ENCODE measurements at places on chromosomes 11 and 22.

DNA sequence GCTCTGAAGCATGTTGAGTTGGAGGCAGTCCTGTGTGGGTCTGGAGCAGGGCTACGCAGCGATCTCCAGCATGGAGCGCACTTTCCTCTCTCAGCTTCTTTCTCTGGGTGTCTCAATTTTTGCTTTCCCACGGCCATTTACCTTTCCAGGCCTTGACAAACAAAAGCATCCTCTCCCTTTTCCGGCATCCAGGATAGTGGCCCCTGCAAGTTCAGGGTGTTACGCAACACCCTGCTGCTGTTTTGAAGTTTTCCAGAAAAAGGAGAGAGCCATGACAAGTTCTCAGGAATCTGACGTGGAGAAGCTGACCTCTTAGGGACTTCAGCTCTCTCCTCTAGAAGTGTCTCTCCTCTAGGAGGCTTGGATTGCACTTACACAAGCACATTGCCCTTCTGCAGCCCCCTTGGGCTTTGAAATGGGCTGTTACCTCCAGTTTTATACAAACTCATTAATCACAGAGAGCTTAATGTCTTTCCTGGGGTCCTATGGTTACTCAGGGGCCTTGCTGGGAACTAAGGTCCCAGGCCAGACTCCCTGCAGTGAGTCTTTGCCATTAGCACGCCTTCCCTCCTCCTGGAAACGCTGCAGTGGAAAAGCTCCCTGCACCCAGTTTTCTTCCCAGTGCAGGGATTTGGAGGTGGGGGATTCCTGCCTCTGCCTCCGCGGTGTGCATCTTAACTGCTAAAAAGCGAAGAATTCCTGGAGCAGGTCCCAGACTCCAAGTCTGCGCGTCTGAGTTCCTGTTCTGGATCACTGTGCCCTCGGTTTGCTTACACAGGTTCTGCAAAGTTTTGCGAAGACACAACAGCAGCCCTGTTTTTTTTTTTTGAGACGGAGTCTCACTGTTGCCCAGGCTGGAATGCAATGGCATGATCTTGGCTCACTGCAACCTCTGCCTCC, 80.4 kb downstream of the BARX2 start:
- DNase-seq: no peak

- DNase-seq: peak; percentile 72
Observed at GRCh38 chr11:2933375-2934020, 4.3 kb upstream of the PHLDA2 start.

- DNase-seq: no peak
Observed at GRCh38 chr11:75145972-75146519, 4.9 kb upstream of the SLCO2B1 start.

GRCh38 chr11:69444381-69445130, 36.9 kb upstream of the LINC01488 start:
- no peak for DNase-seq

GRCh38 chr11:64148226-64148916, 17.5 kb downstream of the MACROD1 start:
- DNase-seq: peak; percentile 75

GRCh38 chr11:39780131-39780530, 1679.3 kb downstream of the LRRC4C start:
- DNase-seq: no peak

DNA sequence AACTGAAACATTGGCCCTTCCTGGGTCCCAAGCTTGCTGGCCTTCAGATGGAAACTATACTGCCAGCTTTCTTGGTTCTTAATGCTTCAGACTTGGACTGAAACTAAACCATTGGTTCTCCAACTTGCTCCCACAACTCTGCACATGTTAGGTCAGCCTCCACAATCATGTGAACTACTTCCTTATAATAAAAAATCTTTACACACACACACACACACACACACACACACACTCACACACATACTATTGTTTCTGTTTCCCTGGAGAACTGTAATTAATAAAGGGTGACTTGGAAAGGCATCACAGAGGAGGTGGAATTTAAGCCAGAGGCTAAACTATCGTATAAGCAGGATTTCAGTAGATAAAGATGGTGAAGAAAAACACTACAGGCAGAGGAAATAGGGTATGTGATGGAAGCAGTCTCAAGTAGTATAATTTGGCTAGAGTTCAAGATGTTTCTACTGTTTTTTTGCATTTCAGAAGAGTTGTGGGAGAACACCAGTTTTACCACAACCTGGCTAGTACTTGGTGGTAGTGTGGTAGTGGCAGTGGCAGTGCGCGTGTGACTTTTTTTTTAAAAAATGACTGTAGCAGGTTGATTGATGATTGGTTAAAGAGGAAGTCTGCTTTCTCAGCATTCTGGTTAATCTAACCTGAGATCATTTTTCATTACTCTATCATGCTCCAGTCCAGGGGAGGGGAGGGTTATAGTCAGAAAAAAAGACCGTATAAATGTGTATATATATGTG, 70.1 kb downstream of the PDE3B start:
- DNase-seq: peak; percentile 55

- DNase-seq: no peak
Observed at GRCh38 chr11:76287227-76287626, 80.9 kb upstream of the WNT11 start.

- no peak for DNase-seq
Observed at GRCh38 chr22:20968281-20968977, 1.4 kb downstream of the AIFM3 start.

DNA sequence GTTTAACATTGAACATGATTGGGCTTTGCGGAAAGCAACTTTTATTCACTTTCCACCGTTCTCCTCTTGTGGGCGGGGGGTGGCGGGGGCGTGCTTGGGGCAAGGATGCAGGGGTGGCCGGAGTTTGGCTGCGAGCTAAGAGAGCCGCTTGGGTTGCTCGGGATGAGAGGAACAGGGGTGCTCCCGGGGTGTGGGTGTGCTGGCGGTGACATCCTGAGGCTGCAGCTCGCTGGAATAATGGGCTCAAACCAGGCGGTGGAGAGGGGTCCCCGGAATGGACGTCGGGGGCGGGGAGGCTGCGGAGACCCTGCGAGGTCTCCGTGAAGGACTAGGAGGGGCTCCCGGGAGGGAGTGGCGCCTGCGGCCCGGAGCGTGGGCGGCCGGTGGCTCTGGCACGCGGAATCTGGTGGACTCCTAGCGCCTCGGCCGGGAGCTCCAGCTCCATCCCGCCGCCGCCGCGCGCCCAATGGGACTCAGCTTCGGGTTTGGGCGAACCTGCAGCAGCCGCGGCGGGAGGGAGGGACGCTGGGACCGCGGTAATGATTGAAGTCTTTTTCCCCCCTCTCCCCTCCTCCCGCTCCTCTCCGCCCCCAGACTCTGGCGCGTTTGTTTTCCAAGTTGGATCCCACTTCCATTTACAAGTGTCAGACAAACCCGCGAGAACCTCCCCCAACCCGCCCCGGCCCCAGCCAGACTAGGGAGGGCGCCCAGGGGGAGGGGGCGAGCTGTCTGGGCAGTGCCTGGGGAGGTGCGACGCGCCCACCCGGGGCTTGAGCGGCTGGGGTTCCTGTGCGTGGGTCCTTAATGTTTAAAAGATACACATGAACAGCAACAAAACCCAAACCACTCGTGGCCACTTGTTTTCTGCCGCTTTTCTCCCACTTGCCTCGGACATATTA, 2.0 kb downstream of the FAT3 start:
- DNase-seq: no peak

GRCh38 chr11:23957314-23957713, 539.5 kb upstream of the LUZP2 start:
- no peak for DNase-seq

DNA sequence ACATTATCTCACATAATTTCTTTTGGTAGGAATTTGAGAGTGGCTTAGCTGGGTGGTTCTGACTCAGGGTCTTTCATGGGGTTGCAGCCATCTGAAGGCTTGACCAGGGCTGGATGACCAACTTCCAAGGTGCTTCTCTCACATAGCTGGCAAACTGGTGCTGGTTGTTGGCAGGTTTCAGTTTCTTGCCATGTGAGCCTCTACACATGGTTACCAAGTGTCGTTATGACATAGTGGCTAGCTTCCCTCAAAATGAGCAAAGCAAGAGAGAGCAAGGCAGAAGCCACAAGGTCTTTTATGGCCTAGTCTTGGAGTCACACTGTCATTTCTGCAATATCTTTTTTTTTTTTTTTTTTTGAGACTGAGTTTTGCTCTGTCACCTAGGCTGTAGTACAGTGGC, 4.2 kb upstream of the TFIP11 start:
- no peak for DNase-seq

DNA sequence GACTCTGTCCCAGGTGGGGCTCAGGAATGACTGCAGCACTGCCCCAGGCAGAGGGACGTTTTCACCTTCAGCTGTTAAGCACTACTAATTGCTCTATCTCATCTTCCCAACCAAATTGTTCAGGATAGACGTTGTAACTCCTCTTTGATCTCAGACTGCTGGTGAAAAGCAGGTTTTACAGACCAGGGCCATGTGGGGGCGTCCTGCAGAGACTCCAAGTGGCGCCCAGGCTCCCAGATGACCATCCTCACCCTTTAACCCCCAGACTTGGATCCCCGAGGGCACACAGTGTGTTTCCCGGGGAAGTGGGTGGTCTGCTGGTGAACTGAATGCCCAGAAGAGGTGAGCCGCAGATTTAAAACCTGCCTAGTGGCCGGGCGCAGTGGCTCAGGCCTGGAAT, 23.9 kb downstream of the FADD start:
- no peak for DNase-seq

DNA sequence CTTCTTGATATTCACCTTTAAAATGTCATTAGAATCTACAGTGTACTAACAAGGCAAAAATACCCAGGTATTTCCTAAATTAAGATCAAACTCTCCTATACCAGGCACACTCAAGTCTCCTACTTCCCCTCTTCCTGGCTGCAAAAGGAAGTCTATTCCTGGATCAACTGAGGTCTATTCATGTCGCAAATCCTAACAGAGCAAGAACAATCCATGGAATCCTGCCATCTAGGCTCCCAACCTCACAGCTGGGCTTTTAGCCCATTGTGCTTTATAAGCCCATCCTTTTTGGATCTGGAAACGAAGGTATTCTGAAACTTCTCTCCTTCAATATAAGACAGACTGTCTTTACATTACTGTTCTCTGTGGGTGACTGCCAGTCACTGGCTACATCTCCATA, 161.8 kb downstream of the SOX6 start:
- DNase-seq: no peak

DNA sequence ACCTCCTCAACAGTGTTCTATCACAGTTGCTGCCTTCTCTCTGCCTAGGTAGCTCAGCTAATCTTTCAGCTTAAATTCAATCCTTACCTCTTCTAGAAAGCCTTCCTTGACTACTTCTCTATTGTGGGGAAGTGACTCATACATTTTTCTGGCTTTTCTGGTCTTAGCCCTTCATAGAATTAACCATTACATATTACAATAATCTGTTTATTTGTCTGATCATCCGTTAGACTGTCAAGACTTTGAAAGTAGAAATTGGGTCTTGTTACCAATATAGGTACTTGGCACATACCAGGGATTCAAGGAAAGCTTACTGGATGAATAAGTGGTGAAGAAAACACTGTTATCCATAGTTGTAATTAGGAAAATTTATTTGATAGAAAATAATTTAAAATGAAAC, 89.6 kb downstream of the FANCF start:
- no peak for DNase-seq

GRCh38 chr11:75558939-75559843, 2.9 kb upstream of the SERPINH1 start:
- no peak for DNase-seq

- DNase-seq: no peak
Observed at GRCh38 chr11:10602366-10602765, 33.9 kb upstream of the LYVE1 start.

DNA sequence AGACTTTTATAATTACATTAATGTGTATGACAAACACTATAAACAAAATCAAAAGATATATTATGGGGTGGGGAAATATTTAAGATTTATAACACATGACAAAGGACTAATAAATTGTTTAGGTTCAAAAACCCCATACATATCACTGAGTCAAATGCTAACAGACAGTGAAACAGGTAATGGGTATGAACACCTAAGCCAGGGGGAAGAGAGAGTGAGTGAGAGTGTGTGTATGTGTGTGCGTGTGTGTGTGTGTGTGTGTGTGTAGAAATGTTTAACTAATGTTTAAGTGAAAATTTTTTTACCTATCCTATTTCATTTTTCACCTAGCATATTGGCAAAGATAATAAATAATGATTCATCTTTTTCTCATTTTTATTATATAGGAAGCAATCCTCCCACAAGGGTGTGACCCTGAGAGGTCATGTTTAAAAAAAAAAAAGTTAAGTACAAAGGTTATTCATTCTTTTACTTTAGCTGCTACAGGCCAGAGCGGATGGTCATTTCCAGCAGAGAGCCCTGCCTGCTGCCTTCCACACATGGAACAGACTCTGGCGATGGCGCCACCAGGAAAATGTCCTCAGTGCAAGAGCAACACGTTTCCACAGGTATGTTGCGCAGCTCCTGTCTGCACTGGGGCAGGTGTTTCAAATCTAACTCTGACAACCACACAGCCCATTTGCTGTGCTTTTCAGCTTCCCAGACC, 72.9 kb downstream of the PISD start:
- DNase-seq: no peak

DNA sequence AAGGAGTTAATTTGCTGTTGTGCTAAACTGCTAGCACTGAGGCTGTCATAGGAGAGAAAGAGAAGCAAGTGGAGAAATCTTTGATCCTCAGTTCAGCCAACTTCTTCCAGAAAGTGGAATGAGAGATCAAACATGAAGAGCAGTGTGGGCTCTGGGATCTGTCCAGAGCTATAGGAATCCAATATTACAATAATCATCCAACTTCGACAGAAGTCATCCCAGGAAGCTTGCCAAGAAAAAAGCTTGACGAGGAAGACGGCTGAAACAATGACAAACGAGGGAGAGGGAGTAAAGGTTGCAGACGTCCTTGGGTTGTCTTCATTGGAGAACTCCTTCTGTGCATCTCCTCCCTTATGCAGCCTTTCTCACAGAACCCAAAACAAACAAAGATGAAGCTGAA, 496.2 kb downstream of the INSC start:
- no peak for DNase-seq

DNA sequence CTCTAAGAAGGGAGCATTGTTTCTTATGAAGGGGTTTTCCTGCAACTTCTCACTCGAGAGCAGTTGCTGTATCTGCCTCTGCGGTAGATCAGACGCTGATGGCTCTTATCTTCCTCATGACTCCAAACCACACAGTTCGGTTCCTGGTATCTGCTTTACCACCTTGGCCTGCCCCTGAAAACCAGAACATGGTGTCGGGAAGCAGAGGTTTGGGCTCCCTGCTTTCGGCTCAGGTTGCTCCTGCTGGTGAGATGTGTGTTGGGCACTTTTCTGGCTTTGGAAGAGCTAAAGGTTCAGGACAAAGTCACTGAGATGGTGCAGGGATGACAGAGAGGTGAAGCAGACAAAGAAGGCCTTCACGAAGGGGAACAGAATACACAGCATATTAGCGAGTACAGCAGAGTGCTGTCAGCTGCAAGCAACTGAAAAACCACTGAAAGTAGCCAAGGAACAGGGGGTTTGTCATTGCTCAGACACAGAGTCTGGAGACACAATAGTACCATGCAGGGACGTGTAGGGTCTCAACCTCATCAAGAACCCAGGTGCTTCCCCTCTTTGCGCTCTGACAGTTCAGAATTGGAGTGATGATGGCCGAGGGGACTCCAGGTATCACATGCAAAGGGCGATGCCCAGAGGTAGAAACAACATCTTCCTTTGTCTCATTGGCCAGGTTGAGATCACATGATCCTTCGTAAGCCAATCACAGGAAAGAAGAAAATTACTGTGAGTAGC, 11.9 kb upstream of the CSF2RB start:
- DNase-seq: no peak

GRCh38 chr11:117702946-117703598, 93.9 kb downstream of the DSCAML1 start:
- no peak for DNase-seq

GRCh38 chr11:2976294-2977063, 15.7 kb downstream of the NAP1L4 start:
- no peak for DNase-seq
